Activated T-cell treated with anti-CD3 and anti-CD28 coated beads for 24 hours (primary cell): ENCODE measurements at places on chromosomes 2 and 18.

DNA sequence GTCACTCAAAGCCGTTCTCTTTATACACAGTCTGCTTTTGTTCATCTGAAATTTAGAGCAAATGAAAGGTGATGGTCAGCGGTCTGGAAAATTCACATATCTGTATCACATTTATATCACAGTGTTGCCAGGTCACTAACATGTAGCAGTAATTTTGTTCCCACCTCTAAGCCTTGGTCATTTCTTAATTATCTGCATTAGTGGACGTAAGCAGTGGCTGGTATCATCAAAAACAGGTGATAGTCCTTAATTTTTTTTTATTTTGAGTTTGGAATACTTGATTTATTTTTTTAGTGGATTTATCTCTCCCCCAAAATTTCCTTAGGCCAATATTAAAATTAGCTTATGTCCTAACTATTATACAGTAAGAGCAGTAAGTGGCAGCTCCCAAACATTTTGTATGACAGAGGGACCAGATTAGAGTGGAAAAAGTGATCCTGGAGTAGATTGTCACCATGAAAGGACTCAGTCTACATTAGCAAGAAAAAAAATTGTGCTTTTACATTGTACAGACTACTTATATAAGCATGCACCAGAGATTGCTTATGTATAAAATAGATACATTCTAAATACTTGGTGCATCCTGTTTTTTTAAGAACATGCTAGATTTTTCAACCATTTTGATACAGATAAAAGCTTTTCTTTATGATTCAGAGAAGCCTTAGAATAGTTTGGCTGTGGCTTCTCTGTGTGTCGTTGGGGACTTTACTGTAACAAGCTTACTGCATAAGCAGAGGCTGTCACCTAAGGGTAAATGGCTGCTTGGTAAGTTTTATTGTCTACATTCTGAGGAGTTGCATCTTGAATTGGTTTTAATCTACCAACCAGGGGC is 65.0 kb downstream of the MAPRE2 start:
- DNase-seq = no peak

- DNase-seq = no peak
These were observed 23.0 kb downstream of the EPHA4 start for GRCh38 chr2:221549143-221549542.

DNA sequence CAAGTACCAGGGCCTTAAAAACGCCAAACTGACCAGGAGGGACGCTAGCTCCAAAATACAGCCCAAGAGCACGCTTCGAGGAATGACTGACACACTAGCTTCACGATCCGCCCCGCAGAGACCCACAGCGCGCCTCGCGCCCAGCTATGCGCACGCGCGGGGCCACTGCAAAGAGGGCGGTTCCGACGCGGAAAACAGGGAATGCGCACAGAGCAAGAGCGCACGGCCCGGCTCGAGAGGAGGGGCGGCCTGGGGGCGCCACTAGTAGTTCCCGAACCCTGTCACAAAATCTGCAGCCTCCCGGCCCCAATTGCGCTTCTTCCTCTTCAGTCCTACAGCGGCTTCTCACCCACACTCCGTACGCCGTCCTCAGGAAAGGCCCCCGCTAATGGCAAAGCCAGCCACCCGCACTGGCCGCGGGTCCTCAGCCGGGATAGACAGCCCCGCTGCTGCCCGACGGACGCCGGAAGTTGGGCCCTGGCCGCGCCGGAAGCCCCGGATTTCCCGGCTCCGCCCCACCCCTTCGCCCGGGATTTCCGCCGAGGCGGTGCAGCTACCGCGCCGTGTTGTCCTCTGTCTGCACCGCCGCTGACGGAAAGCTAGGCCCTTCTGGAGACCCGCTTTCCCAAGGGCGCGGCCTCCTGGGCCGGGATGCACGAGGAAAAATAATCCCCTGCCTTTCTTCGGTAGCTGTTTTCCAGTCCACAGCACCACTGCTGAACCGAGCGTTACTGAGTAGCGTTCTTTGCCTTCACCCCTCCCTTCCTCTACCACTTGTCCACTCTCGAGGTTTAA is at the start of gene HDHD2:
HDHD2 (minus strand) TSS at position 472 of the 795 bp plus-strand sequence. CDS start 14,061 bp downstream, outside the sequence.
- peak; percentile 81 for DNase-seq

GRCh38 chr18:3660739-3661515 is 211.0 kb downstream of the TGIF1 start:
- DNase-seq = no peak

DNA sequence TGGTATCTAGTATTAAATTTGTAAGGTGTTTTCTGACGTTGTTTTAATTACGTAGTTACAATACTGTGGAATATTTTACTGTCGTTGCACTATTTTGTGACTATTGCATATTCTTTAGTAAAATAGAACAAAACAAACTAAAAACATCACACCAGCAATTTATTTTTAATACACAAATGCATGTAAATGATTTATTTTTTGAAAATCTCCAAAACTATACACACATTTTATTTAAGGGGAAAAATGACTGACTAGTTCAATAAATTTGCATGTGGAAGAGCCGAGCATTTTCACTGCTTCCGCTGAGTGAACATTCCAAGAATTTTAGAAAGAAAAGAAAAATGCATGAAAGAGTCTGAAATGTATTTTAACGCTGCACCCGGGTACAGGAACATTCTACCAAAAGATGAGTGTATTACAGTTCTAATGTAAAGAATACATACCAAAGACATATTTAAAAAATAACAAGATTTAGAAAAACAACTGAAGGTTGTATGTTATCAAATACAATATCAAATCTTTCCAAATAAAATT is 257.7 kb downstream of the MEIS1 start:
- DNase-seq = no peak

- no peak for DNase-seq
These were observed 21.5 kb upstream of the ANXA4 start for GRCh38 chr2:69720404-69720803.

DNA sequence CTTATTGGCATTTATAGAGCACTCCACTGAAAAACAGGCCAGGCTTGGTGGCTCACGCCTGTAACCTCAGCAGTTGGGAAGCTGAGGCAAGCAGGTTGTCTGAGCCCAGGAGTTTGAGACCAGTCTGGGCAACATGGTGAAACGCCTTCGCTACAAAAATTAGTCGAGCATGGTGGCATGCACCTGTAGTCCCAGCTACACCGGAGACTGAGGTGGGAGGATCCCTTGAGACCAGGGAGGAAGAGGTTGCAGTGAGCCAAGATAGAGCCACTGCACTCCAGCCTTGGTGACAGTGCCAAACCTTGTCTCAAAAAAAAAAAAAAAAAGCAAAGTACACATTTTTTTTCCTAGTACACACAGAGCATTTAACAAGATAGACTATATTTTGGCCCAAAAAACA is 96.1 kb downstream of the TGIF1 start:
- DNase-seq = no peak

DNA sequence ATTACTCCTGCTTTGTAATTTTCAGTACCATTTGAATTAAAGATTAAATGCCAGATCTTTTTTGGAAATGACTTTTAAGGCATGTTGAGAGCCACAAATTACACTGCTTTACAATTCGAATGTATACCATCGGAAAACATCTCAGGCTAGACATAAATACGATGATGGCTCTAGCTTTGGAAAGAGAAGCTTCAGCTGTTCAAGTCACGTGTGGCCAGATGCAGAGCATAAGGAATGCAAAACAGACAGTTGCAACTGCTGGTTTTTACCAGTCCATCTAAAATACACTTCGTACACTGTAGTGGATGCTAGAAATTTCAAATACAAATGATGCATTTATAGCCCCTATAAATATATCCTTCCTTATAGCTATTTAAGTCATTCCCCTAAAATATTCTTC is 8.0 kb downstream of the ZNF516 start:
- no peak for DNase-seq

DNA sequence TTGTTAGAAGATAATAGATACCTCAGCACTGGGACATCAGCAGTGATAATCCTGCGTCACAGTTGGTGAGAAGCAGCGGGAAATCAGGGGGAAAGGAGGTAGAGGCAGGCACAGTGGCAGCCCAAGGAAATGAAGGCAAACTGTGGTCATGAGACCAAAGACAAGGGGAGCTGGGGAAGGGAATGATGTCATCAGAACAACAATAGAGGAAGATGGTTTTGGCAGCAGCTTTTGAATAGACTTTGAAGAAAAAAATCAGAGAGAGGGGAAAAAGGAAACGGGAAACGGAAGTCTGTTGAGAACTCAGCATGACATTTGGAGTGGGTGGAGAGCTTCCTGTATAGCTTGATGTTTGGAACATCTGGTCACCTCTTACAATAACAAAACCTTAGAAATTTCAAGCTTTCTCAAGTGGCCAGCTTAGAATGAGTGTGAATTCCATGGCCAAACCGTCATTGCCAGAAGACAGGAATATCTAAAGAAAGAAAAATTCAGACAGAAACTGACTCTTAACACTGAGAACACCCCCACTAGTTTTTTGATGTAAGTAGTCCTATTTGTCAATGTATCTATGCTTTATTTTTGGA is 18.4 kb upstream of the YES1 start:
- no peak for DNase-seq

DNA sequence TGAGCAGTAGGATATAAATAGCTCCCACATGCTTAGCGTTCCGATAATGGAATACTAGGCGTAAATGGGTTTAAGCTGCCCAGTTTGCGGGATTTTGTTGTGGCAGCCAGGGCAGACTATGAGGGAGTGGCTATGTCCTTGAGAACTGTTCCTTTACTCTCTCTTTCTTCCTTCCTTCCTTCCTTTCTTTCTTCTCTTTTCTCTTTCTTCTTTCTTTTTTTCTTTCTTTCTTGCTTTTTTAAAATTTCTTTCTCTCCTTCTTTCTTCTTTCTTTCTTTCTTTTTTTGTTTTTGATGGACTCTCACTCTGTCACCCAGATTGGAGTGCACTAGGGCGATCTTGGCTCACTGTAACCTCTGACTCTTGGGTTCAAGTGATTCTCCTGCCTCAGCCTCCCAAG is 9.1 kb upstream of the PRELID3A start:
- no peak for DNase-seq

DNA sequence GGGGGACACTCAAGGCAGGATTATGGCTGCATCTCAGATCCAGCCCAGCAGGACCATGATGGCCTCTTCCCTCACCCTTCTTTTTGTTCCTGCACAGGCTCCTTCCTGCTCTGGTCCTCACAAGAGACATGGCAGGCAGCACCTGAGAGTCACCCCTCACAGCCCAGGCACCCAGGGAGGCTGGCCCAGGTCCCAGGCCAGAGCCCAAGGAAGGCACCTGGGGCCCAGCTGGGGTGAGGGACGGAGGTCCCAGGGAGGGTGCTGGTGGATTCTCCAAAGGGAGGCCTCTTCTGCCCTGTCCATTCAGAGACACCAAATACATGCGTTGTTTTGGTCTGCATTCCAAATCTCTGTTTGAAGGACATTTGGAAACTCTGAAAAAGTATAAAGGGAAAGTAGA is 285.4 kb upstream of the HS6ST1 start:
- no peak for DNase-seq

GRCh38 chr2:241307055-241307454 is 8.4 kb downstream of the HDLBP start:
- no peak for DNase-seq

DNA sequence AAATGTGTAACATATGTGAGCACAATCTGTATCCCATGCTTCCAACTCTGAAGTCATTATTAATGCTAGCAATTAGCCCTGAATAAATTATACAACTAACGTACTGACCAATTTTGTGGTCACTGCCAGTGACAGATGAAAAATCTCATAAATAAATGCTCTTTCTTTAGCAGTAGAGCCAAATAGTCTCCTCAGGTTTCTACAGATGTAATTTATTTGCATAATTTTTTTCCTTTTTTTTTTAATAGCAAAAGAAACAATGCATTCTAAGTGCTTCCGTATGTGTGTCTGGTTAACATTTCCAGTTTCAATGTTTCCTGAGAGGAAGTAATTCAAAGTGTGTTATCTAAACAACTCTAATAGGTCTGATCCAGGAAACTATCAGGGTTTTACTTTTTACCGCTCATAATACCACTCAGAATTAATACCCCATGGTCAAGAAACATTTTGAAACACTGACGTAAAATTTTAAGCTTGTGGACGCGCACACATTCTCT is 108.4 kb downstream of the MEP1B start:
- no peak for DNase-seq

- DNase-seq = no peak
These were observed 119.6 kb downstream of the MCFD2 start for GRCh38 chr2:46796031-46796430.
